Activated T-helper 1 cell treated with anti-CD3 and anti-CD28 coated beads, Interleukin-2, amount 50 U/mL, for 16 hours (primary cell): ENCODE measurements at places on chromosomes 3 and 15.

DNA sequence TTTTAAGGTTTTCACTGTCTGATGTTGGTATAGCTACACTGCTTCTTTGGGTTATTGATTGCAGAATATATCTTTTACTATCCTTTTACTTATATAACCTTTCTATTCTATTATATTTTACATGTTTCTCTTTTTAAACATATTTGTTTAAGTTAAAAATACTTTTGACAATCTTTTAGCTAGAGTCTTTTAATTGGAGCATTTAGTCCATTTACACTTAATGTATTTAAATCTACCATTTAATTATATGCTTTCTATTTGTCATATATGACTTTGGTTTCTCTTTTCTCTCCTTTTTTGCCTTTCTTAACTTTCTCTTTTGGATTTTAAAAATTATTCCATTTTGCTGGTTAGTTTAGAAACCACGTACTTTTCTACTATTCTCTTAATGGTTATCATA lies 53.7 kb upstream of the PRR23C start:
- DNase-seq = no peak

DNA sequence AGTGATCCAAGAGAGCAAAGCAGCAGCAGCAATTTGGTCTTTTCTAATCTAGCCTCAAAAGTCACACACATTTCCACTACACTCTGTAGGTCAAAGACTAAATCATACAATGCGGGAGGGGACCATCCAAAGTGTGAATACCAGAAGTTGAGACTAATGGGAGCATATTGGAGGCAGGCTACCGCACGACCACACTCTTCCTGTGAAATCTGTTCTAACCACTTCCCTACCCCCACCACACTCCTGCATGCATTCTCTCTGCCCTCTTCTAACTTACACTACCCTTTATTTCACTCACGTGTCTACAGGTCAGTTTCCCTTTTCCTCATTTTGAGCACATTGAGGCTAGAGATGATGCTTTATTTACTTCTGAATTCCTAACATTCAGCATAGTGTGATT lies 23.7 kb upstream of the PRTG start:
- DNase-seq = no peak

DNA sequence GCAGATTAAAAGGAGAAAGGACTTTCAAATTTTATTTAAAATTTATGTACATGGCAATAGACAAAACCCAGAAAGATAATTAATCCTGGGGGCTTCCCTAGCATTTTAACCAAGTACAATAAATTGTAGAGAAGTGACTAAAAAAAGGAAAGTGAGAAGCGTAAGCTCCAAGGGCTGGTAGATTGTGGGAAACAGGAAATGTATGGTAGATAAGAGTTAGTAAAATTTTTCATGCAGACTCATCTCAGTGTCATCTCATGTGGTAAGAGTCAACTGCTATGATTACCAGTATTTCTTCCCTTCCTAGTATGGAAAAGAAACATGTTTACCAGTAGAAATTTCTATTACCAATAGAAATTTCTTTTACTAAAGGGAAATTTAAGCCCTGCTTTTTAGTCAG lies 464.3 kb upstream of the AGTR1 start:
- DNase-seq = no peak

GRCh38 chr15:52288051-52288942 lies 7.3 kb downstream of the MYO5C start:
- DNase-seq = no peak

- DNase-seq = no peak
Measured at GRCh38 chr15:101357333-101357732, 62.3 kb upstream of the SNRPA1 start.
